ENCODE measurements at places on chromosomes 1 and 21. TPM values are rescaled to one million over a fixed set of nuclear protein-coding genes. Genes with fewer than 3 reads are reported as not detected.

DNA sequence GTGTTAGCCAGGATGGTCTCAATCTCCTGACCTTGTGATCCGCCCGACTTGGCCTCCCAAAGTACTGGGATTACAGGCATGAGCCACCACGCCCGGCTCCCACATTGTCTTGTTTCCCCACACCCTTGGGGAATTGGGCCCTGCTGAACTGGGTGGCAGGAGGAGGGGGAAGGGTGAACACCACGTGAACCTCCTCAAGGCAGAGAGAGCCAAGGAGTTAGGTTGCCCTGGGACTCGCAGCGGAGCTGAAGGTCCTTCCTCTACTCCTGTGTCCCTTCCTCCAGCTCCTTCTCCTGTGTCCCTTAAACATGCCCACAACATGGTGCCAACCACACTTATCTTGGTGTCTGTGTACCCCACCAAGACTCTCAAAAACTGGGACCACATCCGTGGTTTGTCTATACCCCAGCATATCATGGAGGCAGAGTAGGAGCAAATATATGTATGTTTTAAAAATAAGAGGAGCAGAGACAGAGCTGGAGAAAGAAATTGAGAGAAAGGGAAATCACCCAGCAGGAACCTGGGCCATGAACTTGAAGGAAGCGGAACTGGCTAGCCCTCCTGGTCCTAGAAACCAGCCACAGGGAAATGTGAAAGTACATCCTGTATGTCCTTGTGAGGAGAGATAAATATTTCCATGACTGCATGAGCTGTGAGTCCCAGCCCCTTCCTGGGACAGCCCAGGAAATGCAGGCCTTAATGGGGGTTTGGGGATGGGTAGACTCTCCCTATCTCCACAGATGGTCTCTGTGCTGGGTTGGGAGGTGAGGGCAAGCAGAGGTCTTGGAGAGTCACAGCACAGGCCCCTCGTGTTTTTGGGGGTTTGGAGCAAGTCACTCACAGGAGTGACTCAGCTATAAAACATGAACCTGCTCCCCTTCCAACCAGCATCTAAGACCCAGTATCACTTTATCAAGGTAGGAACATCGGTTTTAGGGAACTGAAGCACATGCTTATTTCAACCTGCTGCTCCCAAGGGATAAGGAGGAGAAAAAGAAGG is 9.4 kb upstream of the TAL1 start:
- no peak for DNase-seq

The KIAA0040 gene
- 9.7 TPM for total RNA-seq

The GBP2 gene
- total RNA-seq = 52.7 TPM

- DNase-seq = no peak
Observed at GRCh38 chr1:75208862-75209261, 74.7 kb downstream of the LHX8 start.

GRCh38 chr1:52602856-52603600 is 857 bp downstream of the GPX7 start:
- DNase-seq = peak; percentile 48

The CRYAA gene
- not detected for total RNA-seq

The CADM3 gene
- 19.8 TPM for total RNA-seq

- DNase-seq = no peak
Observed at GRCh38 chr1:108860190-108860907, 3.5 kb upstream of the AKNAD1 start.
